BJ (cell line): ENCODE measurements at places on chromosomes 5 and 9. TPM values are rescaled to one million over a fixed set of nuclear protein-coding genes. Genes with fewer than 3 reads are reported as not detected.
A peak's percentile ranks its signal among the peaks of the same experiment; 100 is the strongest.

DNA sequence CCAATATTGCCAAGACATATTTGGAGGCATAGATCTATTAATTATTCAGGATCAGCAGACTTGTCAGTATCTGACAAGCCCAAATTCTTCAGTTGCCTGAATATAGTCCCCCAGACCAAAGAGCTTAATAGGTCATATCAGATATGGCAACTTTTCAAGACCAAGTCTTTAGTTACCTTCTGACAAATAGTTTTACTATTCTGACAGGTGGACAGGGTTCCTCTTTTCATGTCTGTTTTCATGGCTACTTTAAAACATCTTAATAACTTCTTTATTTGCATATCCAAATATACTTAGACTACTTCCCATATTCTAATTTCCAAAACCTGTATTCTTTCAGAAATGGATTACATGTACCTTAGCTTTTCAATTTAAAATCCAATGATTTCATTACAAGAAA is 65.4 kb downstream of the AUH start:
- no peak for DNase-seq

DNA sequence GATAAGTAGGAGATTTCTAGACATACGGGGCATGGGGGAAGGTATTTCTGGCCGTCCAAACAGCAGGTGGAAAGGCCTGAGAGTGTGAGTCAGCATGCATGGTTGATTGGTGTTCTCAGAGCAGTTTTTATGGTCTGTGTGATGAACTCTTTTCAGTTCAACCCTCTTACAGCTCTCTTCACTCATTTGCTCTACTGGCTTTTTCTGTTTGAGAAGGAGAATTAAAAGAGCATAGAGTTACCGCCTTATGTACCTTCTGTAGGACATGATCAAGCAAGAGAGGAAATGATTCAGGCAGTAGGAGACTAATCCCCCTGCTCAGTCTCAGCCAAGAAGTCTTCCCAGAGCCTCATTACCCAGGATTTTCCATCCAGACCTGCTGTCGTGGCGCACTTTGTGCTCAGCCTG is 92.4 kb downstream of the PRDM6 start:
- DNase-seq: no peak

DNA sequence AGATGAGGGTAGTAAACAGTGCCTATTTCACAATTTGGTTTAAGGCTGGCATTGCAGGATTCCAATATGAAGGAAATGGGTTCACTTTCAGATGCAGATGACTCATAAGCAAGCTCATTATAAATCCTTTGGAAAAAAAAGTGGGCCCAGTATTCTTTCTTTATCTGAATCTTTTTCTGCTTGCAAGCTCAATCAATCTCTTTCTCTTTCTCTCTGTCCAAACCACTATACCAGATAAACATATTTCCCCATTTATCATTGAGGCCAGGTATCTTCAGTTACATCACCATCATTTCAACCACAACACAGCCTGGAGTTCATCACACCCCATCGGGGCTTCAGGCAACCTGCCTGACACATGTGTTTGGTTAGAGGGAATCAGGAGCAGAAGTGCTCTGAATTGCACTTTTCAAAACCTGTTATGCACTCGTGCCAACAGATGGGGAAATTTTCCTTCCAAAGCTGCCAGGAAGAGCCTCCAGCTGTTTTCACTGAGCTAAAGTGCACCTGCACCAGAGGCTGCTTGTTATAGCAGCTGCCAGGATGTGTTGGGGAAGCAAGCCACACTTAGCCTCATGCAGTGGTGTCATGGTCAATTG is 30.0 kb upstream of the MAMDC2 start:
- peak; percentile 28 for DNase-seq

GRCh38 chr9:33791117-33791516 is 4.2 kb upstream of the PRSS3 start:
- no peak for DNase-seq

The TRIM14 gene
- 9.9 and 10.1 TPM in 2 replicates for polyA plus RNA-seq
